Fibroblast of pulmonary artery (primary cell): ENCODE measurements at places on chromosomes 16 and 17.
A peak's percentile ranks its signal among the peaks of the same experiment; 100 is the strongest.

DNA sequence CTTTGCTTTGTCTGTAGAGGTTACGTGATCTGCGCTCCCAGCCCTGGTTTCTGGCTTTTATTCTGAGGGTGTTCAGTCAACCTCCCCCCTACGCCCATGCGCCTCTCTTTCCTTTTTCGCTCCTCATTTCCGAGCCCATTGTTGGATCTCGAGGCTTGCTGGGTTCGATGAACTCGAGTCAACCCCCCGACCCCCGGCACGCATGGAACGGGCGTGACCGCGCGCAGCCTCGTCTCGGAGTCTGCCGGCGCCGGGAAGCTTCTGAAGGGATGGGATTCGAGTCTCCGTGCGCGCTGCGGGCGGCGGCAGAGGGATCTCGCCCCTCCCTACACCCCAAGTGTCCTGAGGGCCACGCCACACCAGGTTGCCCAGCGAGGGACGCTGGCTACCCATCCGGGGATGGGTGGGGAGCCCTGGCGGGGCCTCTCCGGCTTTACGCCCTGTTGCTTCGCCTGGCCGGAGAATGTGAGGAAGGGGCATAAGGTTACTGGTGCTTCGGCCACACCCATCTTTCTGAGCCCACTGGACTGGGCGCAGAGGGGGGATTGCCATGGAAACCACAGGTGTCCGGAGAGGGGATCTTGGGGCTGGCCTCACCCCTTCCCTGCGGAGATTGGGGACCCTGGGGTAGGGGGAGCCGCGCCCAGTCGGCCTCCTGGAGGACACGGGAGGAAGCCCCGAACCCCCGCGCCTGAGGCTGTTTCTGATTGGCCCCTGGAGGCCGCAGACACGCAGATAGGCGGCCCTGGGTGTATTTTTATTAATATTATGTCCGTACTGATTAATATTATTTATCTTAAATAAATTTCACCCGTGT, 1.8 kb downstream of the MAPT start:
- no peak for DNase-seq

- peak; percentile 60 for DNase-seq
Measured at GRCh38 chr17:81057079-81057730, 22.3 kb downstream of the BAIAP2 start.

- peak; percentile 73 for DNase-seq
Measured at GRCh38 chr17:14299280-14300141, 1.4 kb upstream of the HS3ST3B1 start.

DNA sequence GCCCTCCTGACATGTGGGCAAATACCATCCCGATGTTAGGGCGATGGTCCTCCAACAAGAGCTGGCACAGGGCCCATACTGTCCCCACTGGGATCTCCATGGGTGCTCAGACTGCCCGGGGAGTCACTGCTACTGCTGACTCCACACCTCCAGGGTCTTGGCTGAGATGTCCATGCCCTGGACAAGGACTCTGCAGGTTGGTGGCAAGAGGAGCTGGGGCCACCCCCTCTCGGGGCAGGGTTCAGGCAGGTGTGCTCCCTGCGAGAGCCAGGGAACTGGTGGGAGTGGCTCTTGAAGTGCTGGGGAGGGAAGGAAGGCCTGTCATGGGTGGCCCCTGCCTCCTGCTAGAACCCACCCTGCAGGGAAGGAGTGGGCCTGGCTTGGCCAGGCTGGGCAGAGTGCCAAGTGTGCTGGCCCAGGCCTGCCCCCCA, 6.4 kb downstream of the CASKIN2 start:
- no peak for DNase-seq

DNA sequence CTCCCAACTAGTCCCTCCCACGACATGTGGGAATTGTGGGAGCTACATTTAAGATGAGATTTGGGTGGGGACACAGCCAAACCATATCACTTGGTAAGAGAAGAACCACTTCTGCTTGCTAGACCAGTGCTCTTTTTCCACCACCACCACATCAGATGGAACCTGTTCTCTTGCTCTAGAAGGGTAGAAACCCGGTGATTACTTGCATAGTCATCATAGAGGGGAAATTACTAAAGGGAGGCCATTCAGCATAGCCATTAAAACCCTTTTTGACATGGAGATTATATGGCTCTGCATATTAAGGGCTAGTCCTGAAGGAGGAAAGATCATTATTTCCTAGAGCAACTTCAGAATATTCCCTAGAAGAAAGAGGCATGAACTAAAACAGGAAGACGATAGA, 1188.0 kb downstream of the CDH11 start:
- DNase-seq = no peak

DNA sequence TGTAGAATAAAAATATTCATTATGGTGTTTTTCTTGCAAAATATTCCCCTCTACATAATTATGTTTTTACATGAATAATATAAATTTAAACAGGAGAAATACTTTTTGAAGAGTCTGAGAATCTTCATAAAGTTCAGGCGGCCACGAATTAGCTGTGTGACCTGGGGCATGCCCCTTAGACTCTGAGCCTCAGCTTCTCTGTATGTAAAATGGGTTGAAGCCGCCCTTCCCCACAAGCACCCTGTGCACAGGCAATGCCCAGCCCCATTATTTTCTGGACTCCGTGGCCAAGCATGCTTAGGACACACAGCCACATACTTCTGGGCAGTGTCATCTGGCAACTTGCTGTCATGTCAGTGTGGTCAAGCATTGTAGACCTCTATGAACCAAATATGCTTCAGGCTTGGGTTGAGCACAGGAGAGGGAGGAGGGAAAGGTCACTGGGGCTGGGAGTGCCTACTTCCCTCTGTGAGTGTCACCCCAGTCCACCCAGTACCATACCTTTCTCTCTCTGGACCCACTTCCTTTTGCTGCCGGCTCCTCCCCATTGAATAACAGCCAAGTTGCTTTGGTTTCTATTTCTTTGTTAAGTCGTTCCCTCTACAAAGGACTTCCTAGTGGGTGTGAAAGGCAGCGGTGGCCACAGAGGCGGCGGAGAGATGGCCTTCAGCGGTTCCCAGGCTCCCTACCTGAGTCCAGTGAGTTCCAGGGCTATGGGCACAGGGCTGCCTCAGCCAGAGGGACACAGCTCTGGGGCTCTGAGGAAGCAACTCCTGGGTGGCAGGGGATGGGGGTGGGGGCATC, at the start of gene LGALS9:
Gene LGALS9 (plus strand): TSS at position 582 of the 804 bp plus-strand sequence. CDS start 78 bp downstream, at position 660.
- peak; percentile 20 for DNase-seq

GRCh38 chr16:85316944-85317343, 204.7 kb upstream of the CIBAR2 start:
- no peak for DNase-seq
